ENCODE measurements at places on chromosomes 5 and 9.

GRCh38 chr5:114477816-114478334, 116.0 kb downstream of the KCNN2 start:
- no peak for DNase-seq

GRCh38 chr5:62343428-62343827, 37.4 kb downstream of the KIF2A start:
- no peak for DNase-seq

DNA sequence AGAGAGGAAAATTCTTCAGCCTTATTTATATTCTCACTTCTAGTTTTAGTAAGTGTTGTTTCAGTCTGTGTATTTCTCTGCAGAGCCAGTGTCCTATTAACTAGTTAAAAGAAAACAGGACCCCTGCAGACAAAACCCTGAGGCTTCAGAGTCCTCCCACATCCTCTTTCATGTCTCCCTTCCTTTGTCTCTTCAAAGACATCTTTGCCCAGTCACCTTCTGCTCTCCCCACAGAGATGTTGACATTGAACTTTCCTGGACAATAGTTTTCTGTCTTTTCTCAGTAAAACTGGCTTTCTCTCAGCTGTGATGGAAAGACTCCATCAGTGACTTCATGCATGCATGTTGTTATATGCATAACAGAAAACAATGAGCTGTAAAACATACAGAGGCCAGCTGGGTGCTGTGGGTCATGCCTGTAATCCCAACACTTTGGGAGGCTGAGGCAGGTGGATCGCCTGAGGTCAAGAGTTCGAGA, 20.2 kb downstream of the GRAMD2B start:
- no peak for DNase-seq

DNA sequence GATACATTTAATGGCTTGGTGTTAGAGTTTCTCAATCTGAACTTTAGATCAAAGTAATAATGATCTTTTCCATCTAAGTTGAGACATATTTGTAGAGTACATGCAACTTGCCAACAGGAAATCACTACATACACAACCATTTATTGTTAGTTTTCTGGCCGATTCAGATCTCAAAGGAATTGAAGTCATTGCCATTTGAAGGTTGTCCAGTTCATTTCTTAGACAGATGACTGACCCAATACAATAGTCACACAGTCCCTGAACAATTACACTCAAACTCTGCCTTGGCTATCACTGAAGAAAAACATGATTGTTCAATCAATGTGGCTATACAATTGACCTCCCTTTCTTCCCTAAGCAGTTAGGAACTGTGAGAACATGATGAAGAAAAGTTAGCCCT, 753.2 kb upstream of the RIOK2 start:
- DNase-seq = no peak

- DNase-seq = no peak
These were observed 185.0 kb upstream of the PRLR start for GRCh38 chr5:35415309-35415708.

DNA sequence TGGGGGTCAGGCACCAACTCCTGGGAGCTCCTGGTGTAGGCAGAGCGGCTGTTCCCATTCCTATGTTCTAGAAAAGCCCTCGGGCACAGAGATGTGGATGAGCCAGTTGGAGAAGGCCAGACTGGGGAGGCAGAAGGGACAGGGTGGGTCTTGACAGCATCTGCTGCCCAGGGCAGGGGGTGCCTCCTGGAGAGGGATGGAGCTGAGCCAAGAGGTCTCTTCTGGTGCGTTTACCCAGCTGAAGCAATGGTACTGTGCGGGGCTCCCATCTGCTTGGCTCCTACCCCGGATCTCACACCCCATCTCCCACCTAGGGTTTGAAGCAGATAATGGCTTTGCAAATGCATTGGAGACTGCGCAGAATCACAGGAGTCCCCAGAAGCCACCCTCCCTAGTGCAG, 41.3 kb downstream of the SHB start:
- DNase-seq = peak; percentile 71

DNA sequence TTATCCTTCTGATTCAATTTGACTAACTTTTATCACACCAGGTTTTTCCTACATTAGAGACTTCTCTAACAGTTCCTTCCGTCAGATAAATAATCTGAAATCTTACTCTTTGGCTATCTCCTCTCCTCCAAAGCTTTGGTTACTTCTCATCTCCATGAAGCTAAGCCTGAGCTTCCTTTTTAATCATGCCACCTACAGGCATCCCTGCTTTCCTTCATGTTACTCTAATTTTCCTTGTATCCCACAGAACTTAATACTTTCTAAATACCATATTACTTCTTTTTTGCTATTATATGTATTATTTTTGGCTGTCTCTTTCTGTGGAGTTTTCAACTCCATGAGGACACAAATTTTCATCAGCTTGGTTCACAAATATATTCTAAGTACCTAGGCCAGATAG, 49.7 kb downstream of the C9 start:
- DNase-seq = no peak

- DNase-seq = no peak
These were observed 4.3 kb downstream of the HAND1 start for GRCh38 chr5:154473581-154474283.

DNA sequence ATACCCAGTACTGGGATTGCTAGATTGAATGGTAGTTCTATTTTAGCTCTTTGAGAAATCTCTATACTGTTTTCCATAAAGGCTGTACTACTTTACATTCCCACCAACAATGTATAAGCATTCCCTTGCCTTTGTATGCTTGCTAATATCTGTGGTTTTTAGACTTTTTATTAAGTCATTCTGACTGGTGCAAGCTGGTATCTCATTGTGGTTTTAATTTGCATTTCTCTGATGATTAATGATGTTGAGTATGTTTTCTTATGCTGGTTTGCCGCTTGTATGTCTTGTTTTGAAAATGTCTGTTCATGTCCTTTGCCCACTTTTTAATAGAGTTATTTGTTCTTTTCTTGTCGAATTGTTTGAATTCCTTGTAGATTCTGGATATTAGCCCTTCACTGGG, 512.7 kb upstream of the PAPPA start:
- no peak for DNase-seq

DNA sequence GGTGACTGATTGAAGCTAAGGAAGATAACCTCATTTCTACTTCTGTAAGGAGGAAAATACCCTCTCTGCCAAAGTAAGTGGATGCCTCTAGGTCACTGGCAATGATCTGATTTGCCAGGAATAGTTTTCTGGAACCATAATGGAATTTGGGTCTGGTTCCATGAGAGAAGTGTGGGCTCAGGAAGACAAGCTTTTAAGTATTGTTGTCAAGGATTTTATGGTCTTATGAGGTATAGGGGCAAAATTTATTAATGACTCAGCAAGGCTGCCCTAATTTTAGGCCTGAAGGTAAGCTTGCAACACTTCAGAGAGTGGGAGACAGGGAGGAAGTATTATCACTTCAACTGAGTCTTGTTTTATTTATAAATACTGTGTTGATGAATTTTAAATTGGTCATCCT, 322.6 kb upstream of the ACTBL2 start:
- DNase-seq = no peak

GRCh38 chr9:136821826-136822544, 14.2 kb downstream of the RABL6 start:
- DNase-seq = no peak

DNA sequence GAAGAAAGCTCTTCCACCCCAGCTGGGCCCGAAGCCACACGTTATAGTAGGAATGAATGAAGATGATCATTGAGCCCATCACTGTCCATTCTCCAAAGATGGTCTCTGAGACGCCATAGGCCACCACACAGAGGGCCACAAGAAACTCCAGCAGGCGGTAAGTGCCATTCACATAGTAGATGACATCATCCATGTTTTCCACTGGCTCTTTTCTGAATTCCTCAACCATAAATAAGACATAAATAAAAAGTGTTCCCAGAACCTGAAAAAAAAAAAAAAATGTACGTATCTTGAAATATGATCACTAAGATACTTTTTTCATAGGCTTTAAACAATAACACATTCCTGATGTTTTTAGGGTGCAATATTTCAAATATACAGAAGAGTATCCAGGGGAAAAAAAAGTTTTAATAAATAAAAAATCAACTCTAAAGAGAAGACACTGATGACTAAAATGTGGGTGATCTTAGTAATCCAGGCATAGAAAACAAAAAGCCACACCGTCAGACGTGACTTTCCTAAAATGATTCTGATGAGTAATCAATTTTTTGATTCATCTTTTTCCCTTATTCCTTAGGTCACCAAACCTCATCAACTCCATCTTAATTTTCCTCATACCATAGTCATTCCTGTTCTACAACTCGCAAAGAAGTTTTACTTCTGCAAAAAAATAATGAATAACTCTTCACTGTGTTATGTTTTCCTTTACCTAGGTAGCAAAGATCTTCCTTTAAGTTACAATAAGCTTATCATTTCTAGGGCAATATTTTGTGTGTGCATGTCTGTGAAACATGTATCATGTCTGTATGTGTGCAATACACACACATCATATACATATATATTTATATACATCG, 47.8 kb downstream of the RNF145 start:
- DNase-seq = no peak

All from COR-L47 (cell line).